ENCODE measurements at places on chromosomes 11 and 22.

DNA sequence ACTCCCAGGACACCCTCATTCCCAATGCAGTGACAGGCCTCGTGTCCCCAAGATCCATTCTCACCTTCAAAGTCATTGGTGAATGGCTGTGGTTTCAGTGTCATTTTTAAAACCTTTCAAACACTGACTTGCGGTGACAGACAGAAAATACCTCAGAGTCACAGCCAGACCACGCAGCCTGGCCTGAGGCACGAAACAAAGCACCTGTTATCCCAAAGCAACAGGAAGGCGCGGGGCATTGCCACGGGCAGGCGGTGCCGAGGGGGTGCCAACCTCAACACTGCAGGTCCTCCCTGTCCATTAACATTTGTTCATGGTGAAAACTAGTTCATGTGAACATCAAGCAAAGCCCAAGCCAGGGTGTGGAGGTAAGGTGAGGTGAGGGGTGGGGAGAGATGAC lies 38.2 kb downstream of the RPUSD4 start:
- no peak for DNase-seq

GRCh38 chr11:6402561-6402981 lies 12.3 kb downstream of the SMPD1 start:
- no peak for DNase-seq

DNA sequence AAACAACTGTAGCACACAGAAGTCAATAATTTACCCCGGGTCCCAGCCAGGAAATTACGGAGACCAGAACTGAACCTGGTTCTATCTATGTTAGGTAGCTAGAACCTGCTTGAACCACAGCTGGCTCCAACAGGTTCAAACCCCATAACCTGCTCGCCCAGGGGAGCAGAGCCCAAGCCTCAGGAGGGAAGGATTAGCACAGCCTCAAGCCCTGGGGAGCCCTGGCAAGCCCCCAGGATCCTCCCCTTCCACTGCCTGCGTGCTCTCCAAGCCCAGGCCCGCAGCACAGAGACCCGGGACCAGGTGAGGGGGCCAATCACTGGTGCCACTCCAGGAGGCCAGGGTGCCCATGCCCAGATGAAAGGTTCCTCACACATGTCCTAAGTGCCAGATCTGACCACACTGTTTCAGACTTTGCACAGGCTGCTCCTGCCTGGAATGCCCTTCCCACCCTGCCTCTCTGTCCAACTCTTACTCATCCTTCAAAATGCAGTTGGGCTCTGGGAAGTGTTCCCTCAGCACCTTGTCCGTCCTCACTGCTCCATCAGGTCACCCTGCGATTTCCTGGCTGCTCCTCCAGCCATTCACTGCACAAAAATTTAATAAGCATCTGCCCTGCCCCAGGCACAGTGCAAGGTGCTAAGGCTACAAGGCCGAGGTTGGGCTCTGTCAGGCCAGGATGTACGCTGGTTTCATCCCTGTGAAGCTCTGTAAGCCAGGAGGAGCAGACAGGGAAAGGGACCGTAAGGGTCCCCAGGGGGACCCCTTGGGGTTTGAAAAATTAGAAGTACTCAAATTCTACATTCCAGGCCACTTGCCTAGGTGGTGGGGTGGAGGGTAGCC lies 32.2 kb downstream of the ARRB1 start:
- no peak for DNase-seq

- DNase-seq, result no peak
Measured at GRCh38 chr11:20064961-20065405, 95.3 kb downstream of the DBX1 start.

DNA sequence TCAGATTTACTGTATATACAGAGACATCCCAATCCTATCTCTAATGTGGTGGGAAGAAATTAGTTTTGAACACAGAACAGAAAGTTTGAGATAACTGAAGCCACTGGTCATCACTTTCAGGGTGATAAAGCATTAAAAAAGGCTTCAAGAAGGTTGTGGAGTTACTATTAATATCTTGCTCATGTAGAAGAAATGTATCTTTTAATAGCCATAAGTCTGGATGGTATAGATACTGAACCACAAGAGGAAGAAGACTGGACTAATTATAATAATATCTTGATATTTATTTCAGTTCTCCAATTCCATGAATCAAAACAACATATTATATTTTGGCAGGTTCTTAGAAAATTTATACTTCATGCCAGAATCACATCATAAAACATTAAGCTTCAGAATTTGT lies 137.1 kb downstream of the TMEM135 start:
- no peak for DNase-seq

GRCh38 chr11:109205312-109205711 lies 216.7 kb upstream of the C11orf87 start:
- no peak for DNase-seq

DNA sequence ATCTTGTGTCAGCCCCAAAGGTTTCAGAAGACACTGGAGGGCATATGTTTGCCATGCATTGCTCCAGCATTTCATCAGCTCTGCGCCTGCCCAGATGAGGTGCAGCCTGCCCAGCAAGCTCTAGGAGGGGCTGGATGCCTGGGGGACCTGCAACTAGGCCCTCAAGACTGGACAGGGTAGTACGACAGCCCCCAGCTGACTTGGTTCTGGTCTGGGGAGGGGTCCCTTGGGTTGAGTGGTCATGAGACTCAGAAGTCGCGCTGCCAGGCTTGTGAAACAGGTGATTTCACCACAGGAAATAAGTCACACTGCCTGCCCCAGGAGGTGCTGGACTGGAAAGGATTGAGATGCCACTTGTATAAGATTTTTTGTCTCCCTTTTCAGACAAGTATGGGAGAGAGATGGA lies 23.4 kb downstream of the TPBGL start:
- DNase-seq, result no peak

DNA sequence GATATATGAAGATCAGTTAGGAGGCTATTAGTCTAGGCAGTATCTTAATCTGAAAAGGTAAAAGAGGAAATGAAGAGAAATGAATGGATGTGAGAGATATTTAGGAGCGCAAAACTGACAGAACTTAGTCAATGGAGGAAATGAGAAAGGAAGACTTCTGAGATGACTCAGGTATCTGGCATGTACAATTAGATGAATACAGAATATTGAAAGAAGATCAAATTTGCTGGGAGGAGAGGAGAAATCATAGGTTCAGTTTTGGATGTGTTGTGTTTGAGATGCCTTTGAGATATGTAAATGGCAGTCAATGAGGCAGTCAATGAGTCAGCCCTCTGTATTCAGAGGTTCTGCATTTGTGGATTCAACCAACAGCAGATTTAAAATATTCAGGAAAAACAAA lies 42.9 kb upstream of the GAB2 start:
- no peak for DNase-seq

GRCh38 chr22:46538814-46539160 lies 1.4 kb upstream of the CELSR1 start:
- no peak for DNase-seq

DNA sequence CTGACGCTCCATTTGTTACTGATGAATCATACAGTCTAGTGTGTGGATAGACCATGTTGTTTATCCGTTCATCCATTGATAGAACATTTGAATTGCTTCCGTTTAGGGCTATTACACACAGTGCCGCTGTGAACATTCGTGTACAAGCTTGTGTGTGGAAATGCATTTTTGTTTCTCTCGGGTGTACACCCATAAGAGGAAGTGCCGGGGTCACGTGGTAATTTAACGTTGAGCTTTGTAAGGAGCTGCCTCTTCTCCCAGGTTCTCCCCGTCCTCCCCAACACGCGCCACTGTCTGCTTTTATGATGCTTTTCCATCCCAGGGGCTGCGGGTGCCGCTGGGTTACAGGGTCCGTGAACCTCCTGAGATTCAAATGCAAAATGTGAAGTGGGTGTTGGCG lies 142.3 kb downstream of the IGLL1 start:
- DNase-seq, result no peak

GRCh38 chr11:117026593-117027330 lies 71.5 kb downstream of the SIK3 start:
- no peak for DNase-seq

DNA sequence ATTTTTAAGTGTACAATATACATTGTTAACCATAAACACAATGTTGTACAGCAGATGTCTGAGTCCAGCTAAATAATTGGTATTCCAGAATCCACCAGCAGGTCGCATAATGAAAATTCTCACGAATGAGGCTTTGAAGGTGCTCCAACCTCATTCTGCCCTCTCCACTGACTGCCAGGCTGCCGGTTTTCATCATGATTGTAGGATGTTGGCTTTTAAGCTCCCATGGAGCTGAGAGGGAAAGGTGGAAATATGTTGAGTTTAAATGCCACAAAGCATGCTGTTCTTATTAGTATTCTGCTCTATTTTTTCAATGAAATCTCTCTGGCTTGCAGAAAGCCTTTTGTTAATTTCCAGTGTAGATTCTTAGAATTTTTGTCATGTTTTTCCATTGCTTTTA lies 337.2 kb upstream of the DDI1 start:
- DNase-seq, result no peak

All from neural crest cell (in vitro differentiated cells).